ENCODE measurements at places on chromosomes 7 and 10. TPM values are rescaled to one million over a fixed set of nuclear protein-coding genes. Genes with fewer than 3 reads are reported as not detected.

The TRUB1 gene
- total RNA-seq, result 10.5 TPM

The SYT15B gene
- total RNA-seq, result 0.99 TPM

The MLLT10 gene
- 53.7 TPM for total RNA-seq

The CALML5 gene
- not detected for total RNA-seq

The OR9A2 gene
- not detected for total RNA-seq

The CADPS2 gene
- total RNA-seq, result 13.0 TPM

The CLCN1 gene
- total RNA-seq, result 0.14 TPM

The KAZALD1 gene
- 0.49 TPM for total RNA-seq

The OPALIN gene
- total RNA-seq, result not detected

The ZNF394 gene
- 29.4 TPM for total RNA-seq

- no peak for DNase-seq
These were observed 46.5 kb downstream of the ABLIM1 start for GRCh38 chr10:114611617-114612016.

DNA sequence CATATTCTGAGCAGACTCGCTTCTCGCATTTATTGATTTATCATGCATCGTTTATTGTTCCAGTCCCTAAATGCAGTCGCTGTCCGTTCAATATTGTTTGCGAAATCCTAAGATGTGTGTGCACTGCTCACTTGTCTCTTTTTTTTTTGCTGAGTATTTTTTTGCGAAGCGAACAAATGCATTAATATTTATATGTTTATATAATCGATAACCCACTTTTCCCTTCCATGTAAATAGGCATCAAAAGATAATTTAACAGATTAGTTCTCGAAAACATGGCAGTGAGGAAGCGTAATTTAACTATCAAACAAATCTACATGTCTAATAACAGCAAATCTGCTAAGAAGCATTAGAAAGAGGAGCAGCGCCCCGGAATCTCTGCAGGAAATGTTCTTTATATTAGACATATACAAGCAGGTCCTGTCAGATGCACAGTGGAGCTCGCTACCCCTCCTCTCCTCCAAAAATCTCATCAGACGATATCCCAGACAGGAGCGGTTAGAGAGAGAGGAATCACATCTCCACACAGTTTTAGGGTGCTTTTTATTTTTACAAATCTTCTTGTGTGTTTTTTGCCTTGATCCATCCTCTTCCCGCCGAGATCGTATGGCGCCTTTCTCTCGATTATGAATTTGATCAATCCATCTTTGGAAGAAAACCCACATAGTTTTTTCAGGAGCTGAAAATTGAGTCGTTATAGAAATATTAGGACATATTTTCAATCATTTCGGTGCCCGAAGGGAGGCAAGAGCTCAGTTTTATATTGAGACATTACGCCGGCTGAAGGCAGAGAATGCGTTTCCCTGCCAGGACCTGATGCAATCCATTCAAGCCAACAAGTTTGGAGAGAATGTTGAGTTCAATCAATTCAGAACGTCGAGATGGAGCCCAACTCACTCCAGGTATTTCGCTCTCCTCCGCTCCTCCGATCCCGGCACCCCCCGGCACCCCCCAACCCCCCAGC is at the start of gene ARID5B:
TSS of gene ARID5B (plus strand) at position 871 of the 964 bp plus-strand sequence. CDS start at position 882, 11 bp downstream.
- DNase-seq, result no peak

- no peak for DNase-seq
These were observed 42.0 kb downstream of the MYL10 start for GRCh38 chr7:101586906-101587677.

DNA sequence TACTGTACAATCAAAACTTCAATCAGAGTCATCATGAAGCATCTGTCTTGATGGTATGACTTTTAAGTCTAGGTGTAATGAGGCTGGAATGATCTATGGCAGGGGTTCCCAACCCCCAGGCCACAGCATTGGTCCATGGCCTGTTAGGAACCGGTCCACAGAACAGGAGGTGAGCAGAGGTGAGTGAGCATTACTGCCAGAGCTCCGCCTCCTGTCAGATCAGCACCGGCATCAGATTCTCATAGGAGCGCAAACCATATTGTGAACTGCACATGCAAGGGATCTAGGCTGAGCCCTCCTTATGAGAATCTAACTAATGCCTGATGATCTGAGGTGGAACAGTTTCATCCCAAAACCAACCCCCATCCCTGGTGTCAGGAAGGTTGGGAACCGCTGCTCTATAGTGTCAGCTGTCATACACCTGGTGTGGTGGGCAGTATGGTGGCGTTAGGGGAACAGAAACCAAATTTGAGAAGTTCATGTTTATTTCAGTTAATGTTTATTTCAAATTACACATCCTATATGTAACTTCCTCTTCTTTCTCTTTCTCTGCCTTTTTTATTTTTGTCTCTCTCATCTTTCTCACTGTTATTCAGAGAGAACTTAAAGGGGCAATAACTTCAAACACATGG is 432.6 kb downstream of the TNS3 start:
- no peak for DNase-seq

DNA sequence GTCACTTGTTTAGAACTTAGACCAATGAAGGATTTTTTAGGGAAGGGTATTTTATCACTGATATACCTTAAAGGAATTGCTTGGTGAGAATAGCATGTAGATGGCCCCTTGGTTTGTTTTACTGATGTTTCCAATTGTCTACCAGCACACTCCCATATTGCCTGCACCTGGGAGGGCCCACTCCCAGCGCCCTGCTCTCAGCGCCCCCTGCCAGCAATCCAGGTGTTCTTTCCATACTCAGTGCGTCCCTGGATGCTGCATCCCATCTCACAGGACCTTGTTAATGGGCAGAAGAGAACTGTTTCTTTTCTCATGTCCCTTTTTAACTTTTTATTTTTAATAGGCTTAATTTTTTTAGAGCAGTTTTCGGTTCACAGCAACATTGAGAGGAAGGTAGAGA is 24.1 kb upstream of the SFRP5 start:
- DNase-seq, result no peak

DNA sequence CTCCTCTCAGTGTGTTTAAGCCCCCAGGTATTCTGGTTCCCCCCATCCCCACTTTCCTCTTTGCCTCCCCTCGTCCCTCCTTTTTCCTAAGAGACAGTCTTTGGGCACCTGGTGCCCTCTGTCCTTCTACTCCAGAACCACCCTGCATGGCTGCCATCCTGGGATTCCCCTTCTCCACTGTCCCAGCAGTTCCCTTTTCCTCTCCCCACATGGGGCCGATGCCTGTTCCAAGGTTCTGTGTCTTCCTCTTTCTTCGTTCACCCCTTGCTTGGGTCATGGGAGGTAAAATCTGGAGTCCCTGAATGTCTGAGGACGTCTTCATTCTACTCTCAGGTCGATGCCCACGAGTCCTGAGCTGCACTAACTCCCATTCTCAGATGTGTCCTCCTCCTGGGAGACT is 120.8 kb downstream of the TAX1BP1 start:
- DNase-seq, result no peak

DNA sequence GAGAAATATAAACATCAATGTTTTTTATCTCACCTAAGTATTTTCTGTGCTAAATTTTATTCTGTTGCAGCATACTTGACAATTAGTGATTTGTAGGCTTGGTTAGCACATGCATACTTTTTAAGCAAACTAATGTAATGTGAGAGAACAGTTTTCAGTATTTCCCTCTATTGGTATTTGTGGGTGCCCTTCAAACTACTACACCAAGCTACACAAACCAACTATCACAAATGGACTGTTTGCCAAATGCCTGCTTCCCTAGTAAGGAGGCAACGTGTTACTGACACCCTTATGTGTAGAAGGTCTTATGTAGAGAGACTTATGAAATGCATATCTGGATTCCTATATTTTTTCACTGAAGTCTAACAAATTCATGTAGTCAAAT is 98.4 kb upstream of the FZD1 start:
- DNase-seq, result no peak

DNA sequence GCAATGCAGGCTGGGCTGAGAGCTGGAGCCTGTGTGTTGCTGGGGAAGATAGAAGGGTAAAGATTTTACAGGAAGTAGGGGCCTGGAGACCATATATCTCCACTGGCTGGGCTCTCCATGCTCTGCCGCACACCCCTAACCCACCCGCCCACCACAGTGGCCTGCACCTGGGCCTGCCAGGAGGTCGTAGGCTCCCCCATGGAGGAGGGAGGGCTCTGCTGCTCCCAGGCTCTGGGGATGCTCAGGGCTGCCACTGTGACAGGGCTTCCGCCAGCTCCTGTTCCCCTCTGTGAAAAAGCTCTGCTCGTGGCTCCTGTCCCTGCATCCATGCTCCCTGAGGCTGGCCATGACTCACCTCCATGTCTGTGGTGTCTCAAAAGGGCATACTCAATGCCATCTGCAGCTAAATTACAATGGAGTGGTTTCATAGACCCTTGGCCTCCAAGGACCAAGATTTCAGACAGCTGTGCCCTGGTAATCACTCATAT is 106.0 kb downstream of the CXCL12 start:
- no peak for DNase-seq

- DNase-seq, result no peak
These were observed 142.8 kb downstream of the ADAM12 start for GRCh38 chr10:126245501-126245900.

- DNase-seq, result no peak
These were observed 1246.6 kb upstream of the LRRN3 start for GRCh38 chr7:109844362-109844761.

DNA sequence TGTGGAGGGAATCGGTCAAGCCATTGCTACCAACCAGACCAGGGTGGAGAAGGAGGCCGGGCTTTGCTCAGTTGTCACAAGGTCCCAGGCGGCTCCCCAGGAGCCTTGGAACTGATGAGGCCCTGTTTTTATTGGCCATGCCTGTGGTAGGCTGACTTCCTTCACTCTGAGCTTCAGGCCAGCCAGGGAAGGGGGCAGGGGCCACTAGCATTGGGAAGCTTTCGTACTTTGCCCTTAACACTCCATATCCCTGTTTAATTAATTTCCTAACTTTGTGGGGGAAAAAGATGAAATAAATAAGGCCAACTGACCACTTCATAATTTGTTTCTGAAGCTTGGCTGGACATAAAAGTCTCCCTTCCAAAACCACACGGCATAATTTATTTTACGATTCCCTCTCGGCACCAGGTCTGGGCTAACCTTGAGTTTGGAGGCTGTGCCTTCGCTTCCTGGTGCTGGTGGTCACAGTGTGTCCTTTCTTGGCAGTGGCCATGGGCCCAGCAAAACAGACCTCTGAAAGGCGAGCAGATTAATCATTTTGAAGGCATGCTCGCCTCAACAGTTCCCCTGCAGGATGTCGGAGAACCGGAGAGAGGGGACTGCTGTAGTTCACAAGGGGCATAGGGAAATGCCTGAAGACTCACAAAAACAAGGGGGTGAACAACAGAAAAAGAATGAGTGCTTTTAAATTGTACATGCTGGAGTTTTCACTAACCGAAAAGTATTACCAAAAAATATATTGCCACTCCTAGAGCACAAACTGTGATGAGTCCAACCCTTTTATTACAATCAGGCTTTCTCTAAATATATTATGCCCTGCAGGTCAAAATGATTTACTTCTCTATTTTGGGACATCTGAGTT is 966.0 kb downstream of the LRMDA start:
- DNase-seq, result peak; percentile 94

DNA sequence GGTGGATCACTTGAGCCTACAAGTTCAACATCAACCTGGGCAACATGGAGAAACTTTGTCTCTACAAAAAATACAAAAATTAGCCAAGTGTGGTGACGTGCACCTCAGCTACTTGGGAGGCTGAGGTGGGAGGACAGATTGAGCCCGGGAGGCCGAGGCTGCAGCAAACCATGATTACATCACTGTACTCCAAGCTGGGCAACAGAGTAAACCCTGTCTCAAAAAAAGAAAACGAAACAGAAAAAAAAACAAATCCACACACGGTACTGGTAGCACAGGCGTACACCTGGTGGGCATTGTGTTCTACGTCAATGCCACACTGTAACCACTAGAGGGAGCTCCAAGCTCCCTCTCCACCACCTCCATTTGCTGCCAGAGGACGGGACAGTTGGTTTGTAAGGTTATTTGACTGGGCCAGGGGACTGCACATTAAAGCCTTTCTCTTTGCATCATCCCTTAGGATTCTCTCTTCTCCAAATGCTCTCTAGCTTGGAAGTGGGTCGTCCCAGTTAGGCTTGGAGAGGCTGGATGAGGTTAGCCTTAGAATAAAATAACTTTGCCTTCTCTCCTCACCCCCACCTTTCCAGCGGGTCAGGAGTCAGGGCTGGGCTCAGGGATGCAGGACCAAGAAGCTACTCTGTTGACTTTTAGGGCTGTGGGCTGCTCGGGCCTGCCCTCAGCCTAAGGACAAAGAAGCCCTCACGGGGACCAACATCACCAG is 130.8 kb downstream of the SORBS1 start:
- peak; percentile 86 for DNase-seq

GRCh38 chr10:94224656-94225055 is 138.1 kb downstream of the NOC3L start:
- DNase-seq, result no peak

- peak; percentile 75 for DNase-seq
These were observed 60.1 kb upstream of the SORCS3 start for GRCh38 chr10:104580774-104581675.

- no peak for DNase-seq
These were observed 426.5 kb upstream of the AKR1E2 start for GRCh38 chr10:4399556-4399955.

- no peak for DNase-seq
These were observed 754.2 kb downstream of the GRID1 start for GRCh38 chr10:85612378-85612775.

GRCh38 chr10:79237454-79238157 is 109.7 kb upstream of the PPIF start:
- no peak for DNase-seq

DNA sequence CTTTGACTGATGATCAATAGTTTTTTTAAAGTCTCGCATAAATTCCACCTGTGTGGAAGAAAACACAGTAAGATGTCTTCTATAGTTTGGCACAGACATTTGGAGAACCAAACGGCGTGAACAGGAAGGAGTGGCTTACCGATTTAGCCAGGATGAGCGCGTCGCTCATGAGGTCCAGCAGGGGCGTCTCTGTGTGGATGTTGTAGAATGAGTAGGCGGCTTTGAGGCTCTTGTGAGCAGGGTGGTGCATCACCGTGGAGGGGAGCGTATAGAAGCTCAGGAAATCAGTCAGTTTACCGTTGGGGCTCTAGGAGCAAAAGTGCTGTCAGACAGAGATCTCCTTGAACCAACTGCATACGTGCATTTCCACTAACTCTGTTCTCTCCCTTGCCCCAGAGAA is 15.5 kb downstream of the RPP38 start:
- no peak for DNase-seq

GRCh38 chr7:158019726-158020705 is 567.6 kb downstream of the PTPRN2 start:
- DNase-seq, result peak; percentile 32

- no peak for DNase-seq
These were observed 551.7 kb upstream of the POT1 start for GRCh38 chr7:125481323-125481722.

GRCh38 chr10:122186816-122187810 is 84.0 kb upstream of the BTBD16 start:
- no peak for DNase-seq

GRCh38 chr10:122154031-122154544 is 117.0 kb upstream of the BTBD16 start:
- no peak for DNase-seq

DNA sequence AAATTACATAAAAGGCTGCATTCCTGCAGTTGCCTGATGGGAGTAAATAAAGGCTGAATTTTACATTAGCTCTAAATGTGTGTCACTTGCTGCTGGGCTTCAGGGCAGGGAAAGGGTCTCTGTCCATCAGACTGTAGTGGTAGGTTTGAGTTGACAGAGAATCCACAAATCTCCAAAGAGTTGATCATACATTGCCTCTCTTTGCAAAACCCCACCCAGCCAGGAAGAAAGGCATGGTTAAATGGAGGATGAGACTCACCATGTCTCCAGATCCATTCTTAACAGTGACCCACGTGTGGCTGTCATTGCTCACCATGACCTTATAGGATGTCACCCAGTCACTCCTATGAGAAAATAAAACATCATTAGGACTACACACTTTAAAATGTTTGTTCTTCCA is 92.8 kb downstream of the CPXM2 start:
- DNase-seq, result no peak

Data from sigmoid colon (tissue), 7 donors.